ENCODE measurements at places on chromosomes 16 and 17.

GRCh38 chr17:35645923-35646322 lies 58.8 kb downstream of the AP2B1 start:
- H3K27ac ChIP-seq: no peak overlapping the region
- H3K4me1 ChIP-seq: no peaks in the 10 kb centered on the region
- no peak overlapping the region for H3K4me3 ChIP-seq
- H3K36me3 ChIP-seq: no peaks in the 10 kb centered on the region
- H3K27me3 ChIP-seq: no peaks in the 10 kb centered on the region

GRCh38 chr16:56833243-56833970 lies 31.6 kb upstream of the SLC12A3 start:
- H3K36me3 ChIP-seq: peaks cover 7% of the 10 kb centered on the region
- H3K27ac ChIP-seq: no peak overlapping the region
- no peak overlapping the region for H3K4me3 ChIP-seq
- no peaks in the 10 kb centered on the region for H3K4me1 ChIP-seq

GRCh38 chr17:76994237-76994637 lies 126.0 kb downstream of the MGAT5B start:
- DNase-seq: no peak
- no peaks in the 10 kb centered on the region for H3K36me3 ChIP-seq
- H3K4me1 ChIP-seq: no peaks in the 10 kb centered on the region
- no peak overlapping the region for H3K27ac ChIP-seq
- no peak overlapping the region for H3K4me3 ChIP-seq
- H3K27me3 ChIP-seq: no peaks in the 10 kb centered on the region

DNA sequence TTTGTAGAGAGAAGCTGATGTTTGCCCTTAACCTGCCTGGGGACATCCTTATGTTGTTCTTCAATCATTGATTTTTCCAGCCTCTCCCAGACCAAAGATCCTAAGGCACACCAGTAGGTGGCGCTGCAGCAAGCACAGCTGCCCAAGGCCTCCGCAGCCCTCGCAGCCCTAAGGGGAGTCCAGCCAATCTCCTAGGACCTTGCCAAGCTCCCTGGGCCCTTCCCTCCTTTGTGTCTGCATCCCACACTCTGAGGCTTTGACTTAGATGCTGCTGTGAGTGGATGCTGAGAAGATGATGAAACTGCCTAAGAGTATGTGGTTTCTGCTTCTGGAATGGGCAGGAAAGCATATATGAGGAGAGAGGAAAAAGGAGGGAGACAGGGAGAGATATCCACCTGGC lies 47.1 kb downstream of the SPACA3 start:
- no peaks in the 10 kb centered on the region for H3K4me1 ChIP-seq
- H3K27ac ChIP-seq: no peak overlapping the region
- no peak for DNase-seq
- no peaks in the 10 kb centered on the region for H3K27me3 ChIP-seq

- no peak for DNase-seq
- H3K36me3 ChIP-seq: no peaks in the 10 kb centered on the region
- no peak overlapping the region for H3K4me3 ChIP-seq
- no peaks in the 10 kb centered on the region for H3K4me1 ChIP-seq
- no peak overlapping the region for H3K27ac ChIP-seq
- H3K27me3 ChIP-seq: no peaks in the 10 kb centered on the region
Observed at GRCh38 chr16:68134644-68135043, 49.5 kb downstream of the NFATC3 start.

GRCh38 chr16:84306564-84306963 lies 11.9 kb downstream of the WFDC1 start:
- H3K36me3 ChIP-seq: no peaks in the 10 kb centered on the region
- no peak overlapping the region for H3K4me3 ChIP-seq
- no peak for DNase-seq
- no peaks in the 10 kb centered on the region for H3K4me1 ChIP-seq

DNA sequence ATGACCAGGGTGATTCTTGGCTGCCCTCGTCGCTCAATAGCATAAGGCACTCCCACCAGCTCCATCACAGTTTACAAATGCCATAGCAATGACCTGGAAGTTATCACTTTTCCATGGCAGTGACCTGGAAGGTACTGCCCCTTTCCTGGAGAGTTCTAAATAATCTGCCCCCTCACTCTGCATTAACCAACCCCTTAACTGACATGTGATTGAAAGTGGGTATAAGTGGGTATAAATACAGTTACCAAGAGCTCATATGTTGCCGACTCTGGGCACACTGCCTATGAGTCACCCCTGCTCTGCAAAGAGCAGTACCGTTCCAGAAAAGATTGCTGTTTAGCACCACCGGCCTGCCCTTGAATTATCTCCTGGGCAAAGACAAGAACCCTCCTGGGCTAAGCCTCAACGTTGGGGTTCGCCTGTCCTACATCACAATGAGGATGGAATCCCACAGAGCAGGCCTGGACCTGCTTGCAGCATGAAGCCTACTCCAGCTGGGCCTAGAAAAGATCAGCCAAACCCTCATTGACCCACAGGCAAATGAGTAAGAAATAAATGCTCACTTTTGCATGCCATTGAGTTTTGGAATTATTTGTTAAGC lies 95.2 kb upstream of the SEC14L1 start:
- no peak overlapping the region for H3K4me3 ChIP-seq
- DNase-seq: no peak
- no peaks in the 10 kb centered on the region for H3K27me3 ChIP-seq
- no peaks in the 10 kb centered on the region for H3K4me1 ChIP-seq
- H3K27ac ChIP-seq: no peak overlapping the region

DNA sequence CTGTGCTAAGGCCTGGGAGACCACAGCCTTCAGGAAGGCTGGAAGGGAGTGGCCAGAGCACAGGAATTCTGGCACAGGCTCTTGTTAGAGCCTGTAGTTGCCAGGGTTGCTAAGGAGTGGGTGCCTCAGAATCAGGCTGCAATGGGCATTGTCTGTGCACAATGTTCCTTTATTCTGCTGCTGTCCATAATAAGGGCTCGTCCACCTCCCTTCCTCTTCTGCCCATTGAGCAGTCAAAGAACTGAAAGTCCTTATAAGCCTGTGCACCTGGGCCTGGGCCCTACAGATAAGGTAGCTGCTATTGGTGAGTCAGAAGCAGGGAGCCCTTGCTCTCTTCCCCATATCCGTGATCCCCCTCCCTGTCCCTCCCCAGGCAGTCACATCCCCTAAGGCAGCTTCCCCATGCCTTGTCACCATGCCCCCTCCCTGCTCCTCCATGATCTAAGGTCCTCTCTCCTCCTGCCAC lies 5.4 kb upstream of the CNGB1 start:
- no peaks in the 10 kb centered on the region for H3K36me3 ChIP-seq
- no peak overlapping the region for H3K27ac ChIP-seq
- H3K27me3 ChIP-seq: no peaks in the 10 kb centered on the region
- no peaks in the 10 kb centered on the region for H3K4me1 ChIP-seq

GRCh38 chr16:12390074-12390605 lies 413.5 kb downstream of the CPPED1 start:
- no peak overlapping the region for H3K27ac ChIP-seq
- H3K27me3 ChIP-seq: no peaks in the 10 kb centered on the region
- H3K36me3 ChIP-seq: no peaks in the 10 kb centered on the region
- no peak for DNase-seq

- no peaks in the 10 kb centered on the region for H3K36me3 ChIP-seq
- DNase-seq: no peak
- H3K4me1 ChIP-seq: no peaks in the 10 kb centered on the region
Observed at GRCh38 chr16:19499006-19499405, 22.9 kb downstream of the GDE1 start.

DNA sequence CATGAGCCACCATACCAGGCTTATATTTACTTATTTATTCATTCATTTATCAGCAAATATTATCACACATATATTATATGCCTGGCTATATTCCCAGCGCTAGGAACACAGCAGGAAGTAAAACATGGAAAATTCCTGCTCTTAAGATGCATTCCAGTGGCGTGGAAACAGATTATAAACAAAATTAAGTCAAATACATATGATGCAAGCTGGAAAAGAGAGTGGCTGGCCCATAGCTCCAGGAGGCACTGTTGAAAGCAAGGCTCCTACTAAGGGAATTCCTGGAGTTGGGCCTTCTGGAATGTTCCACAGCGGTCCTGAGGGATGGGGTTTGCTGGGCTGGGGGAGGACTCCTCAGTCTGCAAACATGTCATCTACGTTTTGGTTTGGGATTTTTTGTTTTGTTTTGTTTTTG lies 18.4 kb downstream of the ADCY9 start:
- H3K4me3 ChIP-seq: no peak overlapping the region
- DNase-seq: no peak
- H3K36me3 ChIP-seq: no peaks in the 10 kb centered on the region
- no peaks in the 10 kb centered on the region for H3K27me3 ChIP-seq
- peaks cover 35% of the 10 kb centered on the region for H3K4me1 ChIP-seq

DNA sequence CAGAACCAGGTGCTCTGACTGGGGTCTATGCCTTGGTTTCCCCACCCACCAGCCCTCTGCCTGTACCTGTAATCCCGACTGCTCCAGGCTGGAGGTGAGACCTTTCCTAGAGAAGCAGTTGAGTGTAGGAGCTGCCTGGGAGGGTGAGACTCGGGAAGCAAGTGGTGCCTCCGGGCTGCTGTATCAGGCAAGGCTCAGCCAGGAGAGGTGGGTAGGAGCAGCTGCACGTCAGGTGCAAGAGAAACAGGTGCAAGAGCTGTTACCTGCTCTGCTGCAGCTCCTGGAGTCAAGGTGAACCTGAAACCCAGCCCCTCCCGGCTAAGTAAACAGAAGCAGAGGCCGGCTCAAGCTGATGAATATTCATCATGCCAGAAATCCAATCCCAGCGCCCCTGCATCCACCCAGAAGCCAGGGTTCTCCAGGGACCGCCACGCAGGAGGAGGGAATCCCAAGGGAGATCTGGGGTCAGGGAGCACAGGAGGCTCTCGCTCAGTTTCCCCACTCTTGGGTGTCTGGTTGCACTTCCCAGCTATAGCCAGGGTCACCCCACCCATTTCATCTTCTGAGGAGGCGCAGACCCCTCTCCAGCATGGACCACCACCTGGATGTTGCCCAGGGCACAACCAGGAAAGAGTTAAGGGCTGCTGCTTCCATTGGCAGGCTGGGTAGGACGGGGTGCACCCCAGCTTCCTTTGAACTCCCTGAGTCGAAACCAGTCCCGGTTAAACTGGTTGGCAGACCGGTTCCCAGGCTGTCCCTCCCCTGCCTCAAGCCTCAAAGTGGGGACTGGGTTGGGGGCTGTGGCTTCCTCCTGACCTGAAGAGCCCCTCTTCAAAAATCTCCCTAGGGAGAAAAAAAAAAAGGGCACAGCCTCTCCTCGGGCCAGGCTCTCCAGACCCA lies at the start of gene PRR15L:
PRR15L (minus strand) TSS at position 293 of the 900 bp plus-strand sequence. CDS start 4,649 bp downstream, outside the sequence.
- H3K4me3 ChIP-seq: no peak within 1 kb of the TSS
- H3K27me3 ChIP-seq: no peaks in the 10 kb centered on the region
- peak within 1 kb of the TSS; percentile 11 for H3K27ac ChIP-seq
- no peak for DNase-seq
- H3K4me1 ChIP-seq: no peaks in the 10 kb centered on the region

GRCh38 chr16:82730901-82731300 lies 104.1 kb downstream of the CDH13 start:
- H3K27ac ChIP-seq: no peak overlapping the region
- no peak for DNase-seq
- no peaks in the 10 kb centered on the region for H3K4me1 ChIP-seq
- no peak overlapping the region for H3K4me3 ChIP-seq
- no peaks in the 10 kb centered on the region for H3K36me3 ChIP-seq

- H3K36me3 ChIP-seq: no peaks in the 10 kb centered on the region
- no peaks in the 10 kb centered on the region for H3K27me3 ChIP-seq
- H3K4me3 ChIP-seq: no peak overlapping the region
- no peak overlapping the region for H3K27ac ChIP-seq
- H3K4me1 ChIP-seq: no peaks in the 10 kb centered on the region
Observed at GRCh38 chr16:30110661-30111060, 2.7 kb downstream of the GDPD3 start.

GRCh38 chr17:29326023-29326813 lies 32.3 kb upstream of the NUFIP2 start:
- no peaks in the 10 kb centered on the region for H3K36me3 ChIP-seq
- no peak for DNase-seq
- no peak overlapping the region for H3K27ac ChIP-seq
- no peak overlapping the region for H3K4me3 ChIP-seq
- no peaks in the 10 kb centered on the region for H3K27me3 ChIP-seq
- H3K4me1 ChIP-seq: no peaks in the 10 kb centered on the region

DNA sequence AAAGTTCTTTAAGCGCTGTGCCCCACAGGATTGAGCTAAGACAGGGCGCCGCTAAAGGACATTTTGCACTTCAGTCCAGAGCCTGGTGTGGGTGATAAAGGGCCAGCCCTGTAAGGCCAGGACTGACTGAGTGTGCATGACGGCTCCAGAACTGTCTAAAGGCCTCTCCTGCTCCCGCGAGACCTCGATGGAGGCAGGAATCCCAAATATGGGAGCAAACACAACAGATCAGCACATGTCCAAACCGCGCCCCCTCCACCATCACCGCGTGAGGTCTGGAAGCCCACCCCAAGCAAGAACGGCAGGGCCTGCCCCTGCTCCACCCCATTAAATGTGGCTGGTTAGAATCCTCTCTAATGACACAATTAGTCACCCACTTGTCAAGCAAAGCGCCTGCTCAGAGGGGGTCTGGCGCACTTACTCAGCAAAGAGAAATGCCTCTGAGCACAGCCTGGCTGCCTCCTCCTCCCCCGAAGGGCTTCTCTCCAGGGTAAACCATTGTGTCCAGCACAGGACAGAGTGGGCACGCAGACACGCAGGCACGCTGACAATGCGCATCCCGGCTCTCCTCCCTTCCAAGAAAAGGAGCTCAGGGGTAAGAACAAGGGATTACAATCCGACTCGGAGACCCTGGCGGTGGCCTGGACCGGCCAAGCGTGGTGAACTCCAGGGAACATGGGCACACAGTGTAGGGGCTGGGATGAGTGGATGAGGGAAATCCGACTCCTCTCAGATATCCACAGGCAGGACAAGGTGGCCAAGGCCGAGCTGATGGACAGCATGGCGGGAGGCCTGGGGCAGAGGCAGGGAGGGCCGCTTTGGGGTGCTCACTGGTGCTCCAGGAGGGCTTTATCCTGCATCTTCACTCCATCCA lies 1.5 kb downstream of the MXRA7 start:
- peak; percentile 52 for DNase-seq
- no peaks in the 10 kb centered on the region for H3K36me3 ChIP-seq
- H3K27ac ChIP-seq: peak overlapping the region; percentile 72
- peaks cover 4% of the 10 kb centered on the region for H3K4me1 ChIP-seq
- no peaks in the 10 kb centered on the region for H3K27me3 ChIP-seq

GRCh38 chr16:122361-122760 lies 16.1 kb downstream of the NPRL3 start:
- no peaks in the 10 kb centered on the region for H3K36me3 ChIP-seq
- H3K4me1 ChIP-seq: no peaks in the 10 kb centered on the region
- H3K4me3 ChIP-seq: no peak overlapping the region
- no peaks in the 10 kb centered on the region for H3K27me3 ChIP-seq

- no peak overlapping the region for H3K27ac ChIP-seq
- H3K36me3 ChIP-seq: no peaks in the 10 kb centered on the region
- H3K4me3 ChIP-seq: no peak overlapping the region
- no peaks in the 10 kb centered on the region for H3K4me1 ChIP-seq
- no peaks in the 10 kb centered on the region for H3K27me3 ChIP-seq
- no peak for DNase-seq
Observed at GRCh38 chr16:59046335-59046734, 312.2 kb upstream of the GOT2 start.

DNA sequence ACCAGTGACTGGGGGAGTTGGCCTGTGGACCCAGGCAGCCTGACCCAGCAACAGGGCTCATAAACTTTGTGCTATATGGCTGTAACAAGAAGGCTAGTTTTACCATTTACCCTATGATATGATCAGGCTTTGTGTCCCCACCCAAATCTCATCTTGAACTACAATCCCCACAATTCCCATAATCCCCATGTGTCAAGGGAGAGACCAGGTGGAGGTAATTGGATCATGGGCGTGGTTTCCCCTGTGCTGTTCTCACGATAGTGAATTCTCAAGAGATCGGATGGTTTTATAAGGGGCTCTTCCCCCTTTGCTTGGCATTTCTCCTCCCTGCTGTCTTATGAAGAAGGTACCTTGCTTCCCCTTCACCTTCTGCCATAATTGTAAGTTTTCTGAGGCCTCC lies 111.2 kb upstream of the NLRP1 start:
- no peaks in the 10 kb centered on the region for H3K27me3 ChIP-seq
- no peak overlapping the region for H3K27ac ChIP-seq
- no peak overlapping the region for H3K4me3 ChIP-seq
- no peak for DNase-seq
- H3K36me3 ChIP-seq: no peaks in the 10 kb centered on the region
